Activated CD4-positive, alpha-beta memory T cell treated with anti-CD3 and anti-CD28 coated beads for 36 hours (primary cell): ENCODE measurements at places on chromosomes 16 and 17.
A peak's percentile ranks its signal among the peaks of the same experiment; 100 is the strongest.

DNA sequence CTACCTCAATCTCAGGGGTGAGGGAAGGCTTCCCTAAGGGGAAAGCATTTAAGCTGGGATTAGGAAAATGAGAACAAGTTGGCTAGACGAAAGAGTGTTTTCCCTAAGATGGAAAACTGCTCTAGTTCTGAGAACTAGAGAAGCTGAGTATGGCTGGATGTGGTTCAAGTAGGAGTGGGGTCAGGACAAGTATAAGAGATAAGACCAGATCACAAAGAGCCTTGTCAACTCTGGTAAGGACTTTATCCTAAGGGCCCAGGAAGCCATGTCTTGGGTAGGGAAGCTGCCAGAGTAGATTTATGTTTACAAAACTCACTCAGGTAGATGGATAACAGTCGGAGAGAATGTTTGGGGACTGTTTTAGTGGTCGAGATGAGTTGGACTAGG lies 1.7 kb downstream of the ANKS4B start:
- DNase-seq: no peak

GRCh38 chr17:50837286-50837979 lies 2.0 kb downstream of the WFIKKN2 start:
- DNase-seq: no peak

GRCh38 chr17:48250949-48251348 lies 143.4 kb downstream of the SNX11 start:
- DNase-seq: no peak

GRCh38 chr16:73846356-73846755 lies 450.3 kb upstream of the PSMD7 start:
- DNase-seq: no peak

- no peak for DNase-seq
Measured at GRCh38 chr16:58148526-58148925, 19.3 kb upstream of the CFAP20 start.

DNA sequence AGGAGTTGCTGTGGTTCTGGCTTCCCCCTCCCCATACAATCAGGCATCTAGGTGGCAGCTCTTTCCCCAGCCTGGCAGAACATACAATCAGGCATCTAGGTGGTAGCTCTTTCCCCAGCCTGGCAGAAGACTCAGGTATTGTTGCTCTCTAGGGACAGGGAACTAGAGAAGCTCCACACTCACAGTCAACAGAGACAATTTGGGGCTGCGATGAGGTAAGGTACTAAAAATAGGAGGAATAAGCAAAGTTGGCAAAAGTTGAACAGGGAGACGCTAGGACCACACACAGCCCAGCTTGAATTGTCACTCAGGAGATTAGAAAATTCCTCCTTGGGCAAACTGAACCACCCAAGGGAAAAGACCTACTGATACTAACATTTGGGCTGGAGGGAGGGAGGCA lies 315.5 kb upstream of the CDH5 start:
- no peak for DNase-seq

DNA sequence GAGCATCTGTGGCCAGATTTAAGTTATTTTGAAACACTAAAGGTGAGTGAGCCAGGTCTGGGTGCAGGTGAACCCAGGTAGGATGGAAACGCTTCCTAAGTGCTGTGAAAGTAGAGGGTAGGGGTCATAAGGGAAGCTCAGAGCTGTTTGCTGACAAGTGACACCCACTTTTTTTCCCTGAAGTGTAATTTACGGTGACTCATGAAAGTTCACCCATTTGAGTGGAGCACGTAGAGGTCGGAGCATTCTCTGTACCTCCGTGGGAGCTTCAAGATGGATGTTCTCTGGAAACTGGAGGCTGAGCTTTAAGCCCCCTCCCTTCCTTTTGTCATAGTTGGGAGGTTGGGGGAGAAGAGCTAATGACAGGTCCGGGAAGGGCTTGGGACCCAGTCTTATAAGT lies 44.3 kb downstream of the MPRIP start:
- DNase-seq: no peak

- peak; percentile 80 for DNase-seq
Measured at GRCh38 chr17:66548158-66548557, 245.7 kb downstream of the PRKCA start.

DNA sequence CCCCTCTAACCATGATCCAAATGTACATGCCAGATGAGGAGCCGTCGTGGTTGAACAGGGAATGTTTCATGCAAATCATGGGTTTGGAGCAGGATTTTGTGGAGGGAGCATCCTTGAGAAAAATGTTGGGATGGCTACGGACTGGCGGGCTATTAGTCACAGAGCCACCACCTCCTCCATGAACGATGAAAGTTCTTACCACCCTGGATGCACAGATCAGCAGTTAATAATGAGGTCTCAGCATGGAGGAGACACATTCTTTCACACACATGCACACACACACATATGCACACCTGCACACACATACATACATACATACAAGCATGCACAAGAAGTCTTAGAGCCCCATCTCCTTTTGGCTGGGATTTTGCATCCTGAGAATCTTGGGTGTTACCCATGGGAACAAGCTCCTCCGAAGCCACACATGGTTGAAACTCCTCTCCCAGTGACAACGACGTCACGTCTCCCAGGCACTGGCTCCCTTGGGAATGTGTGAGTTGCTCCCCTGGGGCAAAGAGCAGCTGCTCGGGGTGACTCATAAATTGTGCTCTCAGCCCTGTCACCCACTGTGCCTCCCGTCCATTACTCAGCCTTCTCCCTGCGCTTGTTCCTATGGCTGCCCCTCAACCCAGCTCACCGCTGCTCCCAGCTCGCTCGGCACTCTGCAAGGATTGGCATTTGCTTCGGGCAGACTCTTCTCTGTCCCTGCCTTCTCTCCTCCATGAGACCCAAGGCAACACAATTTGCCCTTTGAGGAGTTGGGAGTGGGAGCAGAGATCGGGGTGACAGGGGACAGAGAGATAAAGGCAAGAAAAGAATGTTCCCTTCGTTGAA lies 344.6 kb downstream of the SOX9 start:
- no peak for DNase-seq

- DNase-seq: no peak
Measured at GRCh38 chr16:27907457-27907972, 156.0 kb downstream of the GSG1L start.

DNA sequence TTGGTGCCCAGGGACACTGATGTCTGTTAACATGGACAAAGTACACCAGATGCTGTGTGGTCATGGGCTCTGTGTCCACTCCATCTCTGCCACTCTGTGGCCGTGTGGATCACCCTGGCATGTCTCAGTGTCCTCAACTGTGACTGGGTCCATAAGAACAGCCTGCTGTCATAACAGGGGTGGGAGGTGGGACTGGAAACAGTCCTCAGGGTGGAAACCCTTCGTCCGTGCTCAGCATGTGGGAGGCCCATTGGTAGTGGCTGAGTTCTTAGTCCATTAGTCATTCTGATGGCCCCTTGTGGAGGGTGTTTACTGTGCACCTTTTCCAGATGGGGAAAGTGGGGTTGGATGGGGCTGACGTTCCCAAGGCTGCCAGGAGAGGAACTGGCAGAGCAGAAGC lies 12.8 kb downstream of the FLYWCH2 start:
- DNase-seq: no peak
